ENCODE measurements at places on chromosomes 16 and 17.
A peak's percentile ranks its signal among the peaks of the same experiment; 100 is the strongest.

DNA sequence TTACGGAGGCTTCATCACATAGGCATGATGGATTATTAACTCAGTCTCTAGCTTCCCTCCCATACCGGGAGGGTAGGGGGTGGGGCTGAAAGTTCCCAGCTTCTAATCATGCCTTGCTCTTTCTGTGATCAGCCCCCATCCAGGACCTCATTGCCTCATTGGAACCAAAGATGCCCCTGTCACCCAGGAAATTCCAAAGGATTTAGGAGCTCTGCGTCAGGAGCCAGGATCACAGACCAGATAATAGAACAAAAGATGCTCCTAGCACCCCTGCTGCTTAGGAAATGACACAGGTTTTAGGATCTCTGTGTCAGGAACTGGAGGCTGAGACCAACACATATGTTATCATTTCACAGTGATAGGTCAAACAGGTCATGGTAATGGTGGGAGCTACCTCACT is 9.7 kb downstream of the USB1 start:
- DNase-seq, result no peak

GRCh38 chr17:40553694-40554534 is 11.4 kb downstream of the CCR7 start:
- DNase-seq, result peak; percentile 75

DNA sequence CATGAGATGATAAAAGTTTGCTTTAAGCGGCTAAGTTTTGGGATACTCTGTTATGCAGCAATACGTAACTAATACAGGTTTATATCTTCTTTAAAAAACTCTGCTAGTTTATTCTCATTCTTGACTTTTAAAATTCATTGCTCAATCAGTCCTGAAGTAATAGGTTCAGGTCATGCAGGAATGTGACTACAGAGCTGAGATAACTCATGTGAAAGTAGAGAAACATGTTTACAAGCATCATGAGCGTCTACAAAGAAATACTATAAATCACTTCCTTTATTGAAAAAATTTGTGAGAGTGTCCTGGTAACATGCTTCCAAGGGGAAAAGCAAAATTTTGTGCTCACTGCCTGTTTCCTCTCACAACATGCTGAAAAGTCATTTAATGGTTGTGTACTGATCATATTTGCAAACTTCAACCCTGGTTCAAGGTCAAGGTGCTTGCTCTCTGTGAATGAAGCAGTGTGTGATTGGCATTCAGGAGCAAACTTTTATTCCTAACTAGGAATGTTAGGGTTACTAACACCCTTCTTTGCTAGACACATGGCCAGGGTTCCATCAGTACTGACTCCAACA is 12.5 kb upstream of the TMIGD1 start:
- no peak for DNase-seq

GRCh38 chr17:43402078-43402477 is 3.3 kb downstream of the ARL4D start:
- no peak for DNase-seq

GRCh38 chr17:78357177-78357586 is 2.7 kb downstream of the SOCS3 start:
- no peak for DNase-seq

GRCh38 chr16:71562552-71562951 is 14.3 kb downstream of the TAT start:
- DNase-seq, result no peak

- DNase-seq, result no peak
Measured at GRCh38 chr17:4747847-4748246, 8.1 kb upstream of the CXCL16 start.

DNA sequence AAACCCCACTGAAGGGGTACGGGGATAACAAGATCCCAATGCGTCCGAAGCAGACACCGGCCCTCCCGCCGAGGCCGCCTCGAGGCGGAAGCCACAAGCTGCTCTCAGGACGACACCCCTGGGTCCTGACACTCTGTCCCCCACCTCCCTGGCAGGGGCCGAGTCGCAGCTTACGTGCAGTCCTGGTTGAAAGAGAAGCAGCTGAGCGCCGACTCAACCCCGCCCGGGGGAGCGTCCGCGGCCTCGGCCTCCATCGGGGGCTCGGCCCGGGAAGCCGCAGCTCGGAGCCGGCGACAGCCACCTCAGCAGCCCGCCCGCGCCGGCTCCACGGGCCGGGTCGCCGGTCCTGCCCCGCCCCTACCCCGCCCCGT is at the start of gene WIPI1:
WIPI1 (minus strand) TSS at position 329 of the 371 bp plus-strand sequence; CDS start at position 254, 75 bp downstream.
- DNase-seq, result no peak

- DNase-seq, result no peak
Measured at GRCh38 chr17:6970992-6971391, 24.9 kb upstream of the ALOX12 start.

GRCh38 chr16:14586637-14587305 is 43.3 kb downstream of the PARN start:
- peak; percentile 15 for DNase-seq

DNA sequence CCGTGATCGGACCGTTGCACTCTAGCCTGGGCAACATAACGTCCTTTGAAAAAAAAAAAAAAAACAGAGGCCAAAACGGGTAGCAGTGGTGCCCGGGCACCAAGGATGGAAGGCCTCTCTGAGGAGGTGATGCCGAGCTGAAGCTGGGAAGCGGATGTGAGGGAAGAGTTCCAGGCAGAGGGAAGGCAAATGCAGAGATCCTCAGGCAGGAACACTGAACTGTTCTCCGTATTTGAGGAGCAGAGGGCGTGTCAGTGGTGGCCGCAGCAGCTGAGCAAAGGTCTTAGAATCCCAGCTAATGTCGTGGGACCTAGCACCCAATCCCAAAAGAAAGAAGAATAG is 656 bp upstream of the KCTD13 start:
- DNase-seq, result no peak

DNA sequence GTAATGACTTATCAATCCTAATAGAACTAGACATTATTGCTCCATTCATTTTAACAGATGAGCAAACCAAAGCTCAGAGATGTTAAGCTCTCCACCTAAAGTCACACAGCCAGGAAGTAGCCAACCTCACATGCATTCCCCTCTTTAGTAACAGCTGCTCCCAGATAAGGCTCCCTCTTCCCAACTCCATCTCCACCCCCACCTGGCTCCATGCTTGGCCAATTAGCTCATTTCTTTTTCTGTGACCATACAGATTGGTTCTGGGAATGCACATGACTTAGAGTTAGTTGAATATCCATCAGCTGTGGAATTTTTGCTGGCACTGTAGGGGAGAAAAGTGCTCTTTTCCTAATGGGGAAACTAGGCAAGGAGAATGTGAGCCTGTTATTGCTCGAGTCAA is 13.0 kb downstream of the CBLN1 start:
- DNase-seq, result no peak

GRCh38 chr17:4407851-4408250 is 25.9 kb upstream of the SPNS3 start:
- no peak for DNase-seq

DNA sequence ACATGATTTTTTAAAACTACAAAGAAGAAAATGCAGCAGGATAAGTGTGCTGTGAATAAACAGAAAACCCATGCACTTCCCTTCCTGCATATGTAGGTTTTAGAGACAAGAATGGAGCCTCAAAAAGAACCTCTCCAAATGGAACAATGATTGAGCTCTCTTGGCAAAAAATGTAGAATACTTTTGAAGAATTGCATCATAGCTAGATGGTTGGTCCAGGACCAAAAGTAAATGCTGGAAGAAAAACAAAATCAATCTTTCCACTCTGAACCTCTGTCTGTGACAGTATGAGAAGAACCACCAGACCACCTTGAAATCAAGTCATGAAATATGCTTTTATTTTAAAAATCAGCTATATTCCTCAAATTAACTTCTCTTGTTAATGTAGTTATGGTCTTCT is 17.5 kb downstream of the HELZ start:
- no peak for DNase-seq

DNA sequence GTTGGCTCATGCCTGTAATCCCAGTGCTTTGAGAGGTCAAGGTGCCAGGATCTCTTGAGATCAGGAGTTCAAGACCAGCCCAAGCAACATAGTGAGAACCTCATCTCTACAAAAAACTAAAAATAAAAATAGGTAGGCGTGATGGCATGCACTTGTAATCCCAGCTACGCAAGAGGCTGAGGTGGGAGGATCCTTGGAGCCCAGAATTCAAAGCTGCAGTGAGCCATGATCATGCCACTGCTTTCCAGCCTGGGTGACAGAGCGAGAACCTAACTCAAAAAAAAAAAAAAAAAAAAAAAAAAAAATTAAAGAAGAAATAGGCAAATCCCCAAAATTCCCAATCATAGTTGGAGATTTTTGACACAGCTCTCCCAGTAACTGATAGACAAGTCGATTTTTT is 32.2 kb upstream of the SRCIN1 start:
- DNase-seq, result no peak

DNA sequence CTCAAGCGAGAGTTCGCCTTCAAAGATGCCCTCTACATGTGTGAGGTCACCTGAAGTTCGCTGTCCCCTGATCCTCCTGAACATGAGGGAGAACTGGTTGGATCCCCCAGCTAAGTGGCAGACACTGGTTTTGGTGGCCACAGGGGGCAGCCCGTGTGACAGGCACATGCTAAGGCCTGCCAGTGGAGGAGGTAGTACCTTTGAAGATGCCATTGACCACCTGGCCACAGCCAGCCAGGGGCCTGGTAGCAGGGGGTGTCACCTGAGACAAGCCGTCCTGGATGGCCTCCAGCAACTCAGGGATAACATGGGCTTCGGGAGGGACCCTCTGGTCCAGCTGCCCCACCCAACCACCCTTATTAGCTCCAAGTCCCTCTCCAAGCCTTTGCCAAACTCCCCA is 7.3 kb upstream of the ALDH3A1 start:
- no peak for DNase-seq

GRCh38 chr17:22506861-22507260 is 814.5 kb downstream of the KCNJ18 start:
- no peak for DNase-seq
